ENCODE measurements at places on chromosomes 7 and 10.

DNA sequence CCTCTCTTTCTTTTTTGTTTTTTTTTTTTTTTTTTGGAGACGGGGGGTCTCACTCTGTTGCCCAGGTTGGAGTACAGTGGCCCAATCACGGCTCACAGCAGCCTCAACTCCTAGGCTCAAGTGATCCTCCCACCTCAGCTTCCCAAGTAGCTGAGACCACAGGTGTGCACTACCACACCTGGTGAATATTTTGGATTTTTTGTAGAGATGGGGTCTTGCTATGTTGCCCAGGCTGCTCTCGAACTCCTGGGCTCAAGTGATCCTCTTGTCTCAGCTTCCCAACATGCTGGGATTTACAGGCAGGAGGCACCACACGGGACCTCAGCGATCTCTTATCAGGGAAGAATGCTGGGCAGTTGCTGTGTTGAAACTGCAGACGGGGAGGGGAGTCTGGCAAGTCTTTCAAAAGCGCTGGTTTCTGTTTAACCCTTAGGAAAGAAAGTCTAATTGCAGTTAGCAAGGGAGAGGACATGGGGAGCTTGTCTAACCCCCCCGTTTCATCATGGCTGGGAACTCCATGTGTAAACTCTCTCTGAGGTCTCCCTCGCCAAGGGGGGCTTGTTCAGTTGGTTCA is 39.6 kb upstream of the LMTK2 start:
- peak; percentile 37 for DNase-seq

DNA sequence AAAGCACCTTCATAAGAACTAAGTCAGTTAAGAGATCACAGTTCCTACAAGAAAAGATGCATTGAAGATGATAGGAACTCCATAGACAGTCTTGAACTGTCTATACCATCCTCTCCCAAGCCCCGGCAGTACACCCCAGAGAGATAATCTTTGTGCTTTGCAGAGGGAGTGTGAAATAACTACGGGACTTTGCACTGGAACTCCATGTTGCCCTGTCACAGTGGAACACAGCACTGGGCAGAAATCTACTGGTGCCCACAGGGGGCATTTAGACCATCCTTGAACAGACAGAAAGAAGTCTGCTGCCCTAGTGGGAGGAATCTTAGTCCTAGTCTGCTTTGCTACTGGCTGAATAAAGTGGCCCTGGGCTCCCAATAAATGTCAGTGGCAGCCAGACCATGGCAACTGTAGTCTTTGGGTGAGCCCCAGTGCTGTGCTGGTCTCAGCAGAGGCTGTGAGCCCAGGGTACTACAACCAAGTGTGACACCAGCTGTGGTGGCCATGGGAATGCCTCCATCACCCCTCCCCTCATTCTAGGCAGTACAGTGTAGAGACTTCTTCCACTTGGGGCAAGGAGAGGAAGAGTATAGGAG is 107.7 kb upstream of the TMEM168 start:
- DNase-seq = no peak

GRCh38 chr10:49645871-49646870 is 32.3 kb downstream of the CHAT start:
- no peak for DNase-seq

GRCh38 chr7:127258111-127258510 is 5.4 kb upstream of the GRM8 start:
- DNase-seq = no peak

GRCh38 chr10:5666841-5667630 is 641 bp upstream of the ASB13 start:
- no peak for DNase-seq

DNA sequence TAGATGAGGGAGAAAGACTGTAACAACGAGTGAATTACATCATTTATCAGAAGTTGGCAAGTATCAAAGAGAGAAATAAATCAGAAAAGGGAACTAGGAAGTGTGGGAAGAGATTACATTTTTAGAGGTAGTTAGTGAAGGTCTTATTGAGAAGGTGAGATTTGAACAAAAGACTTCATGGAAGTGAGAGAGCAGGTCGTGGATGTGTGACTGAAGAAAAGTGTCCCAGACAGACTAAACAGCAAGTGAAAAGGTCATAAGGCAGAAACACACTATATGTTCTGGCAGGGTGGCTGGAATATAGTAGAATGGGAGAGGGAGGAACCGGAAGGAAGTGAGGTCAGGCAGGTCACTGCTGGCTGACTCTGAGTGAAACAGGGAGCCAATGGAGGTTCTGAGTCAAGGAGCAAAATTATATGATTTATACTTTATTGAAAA is 35.7 kb upstream of the RHOBTB1 start:
- DNase-seq = no peak

Data from HuH-7 (cell line).